Aortic smooth muscle cell (primary cell): ENCODE measurements at places on chromosomes 5 and 9. TPM values are rescaled to one million over a fixed set of nuclear protein-coding genes. Genes with fewer than 3 reads are reported as not detected.

Gene B4GALT1
- 14.9 and 23.6 TPM in 2 replicates for total RNA-seq

Gene SLC36A3
- not detected in 2 replicates for total RNA-seq

Gene GADD45G
- total RNA-seq: 0.31 and 0.53 TPM in 2 replicates

Gene MOB3B
- total RNA-seq: under 0.01 and 0.06 TPM in 2 replicates

Gene IFNA2
- not detected in 2 replicates for total RNA-seq

Gene ZNG1E
- 20.6 and 26.1 TPM in 2 replicates for total RNA-seq

Gene ELL2
- 28.0 and 44.0 TPM in 2 replicates for total RNA-seq

Gene DND1
- total RNA-seq: 0.13 and 0.19 TPM in 2 replicates

Gene GPX3
- total RNA-seq: 21.5 and 26.4 TPM in 2 replicates
